ENCODE measurements at places on chromosomes 11 and 22.

DNA sequence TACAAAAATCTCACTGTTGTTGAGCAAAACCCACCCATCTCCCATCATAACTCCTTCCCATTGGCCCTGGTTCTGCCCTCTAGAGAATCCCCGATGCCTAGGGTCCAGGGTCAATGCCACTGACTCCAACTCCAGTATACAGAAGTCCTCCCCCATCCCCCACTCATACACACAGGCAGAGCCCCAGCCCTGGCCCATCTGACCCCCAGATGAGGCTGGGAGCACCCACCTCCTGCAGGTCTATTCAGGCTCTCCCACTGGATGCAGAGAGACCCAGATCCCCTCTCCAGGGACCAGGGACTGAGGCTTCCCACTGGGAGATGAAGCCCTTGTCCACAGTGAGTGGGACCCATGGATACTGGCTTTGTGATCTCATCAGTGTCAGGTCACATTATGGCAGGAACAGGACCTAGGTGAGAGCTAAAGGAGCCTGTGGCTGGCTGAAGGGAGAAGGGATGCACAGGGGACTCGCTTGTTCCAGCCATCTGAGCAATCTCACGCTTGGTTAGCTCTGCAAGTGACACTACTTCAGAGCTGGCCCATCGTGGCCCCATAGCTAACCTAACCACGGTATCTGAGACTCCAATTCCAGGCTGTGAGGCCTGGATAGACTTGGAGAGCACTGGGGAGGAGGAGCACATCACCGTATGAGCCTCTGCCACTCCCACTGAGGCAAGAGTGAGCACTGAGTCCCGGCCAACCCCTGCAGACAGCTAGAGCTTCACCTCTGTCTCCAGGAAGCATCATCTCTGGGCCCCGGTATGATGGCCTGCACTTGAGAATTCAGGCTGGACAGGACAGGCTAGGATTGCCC, 35.7 kb downstream of the TRIM29 start:
- no peak for DNase-seq

GRCh38 chr22:34045311-34045710, 125.0 kb upstream of the LARGE1 start:
- no peak for DNase-seq

DNA sequence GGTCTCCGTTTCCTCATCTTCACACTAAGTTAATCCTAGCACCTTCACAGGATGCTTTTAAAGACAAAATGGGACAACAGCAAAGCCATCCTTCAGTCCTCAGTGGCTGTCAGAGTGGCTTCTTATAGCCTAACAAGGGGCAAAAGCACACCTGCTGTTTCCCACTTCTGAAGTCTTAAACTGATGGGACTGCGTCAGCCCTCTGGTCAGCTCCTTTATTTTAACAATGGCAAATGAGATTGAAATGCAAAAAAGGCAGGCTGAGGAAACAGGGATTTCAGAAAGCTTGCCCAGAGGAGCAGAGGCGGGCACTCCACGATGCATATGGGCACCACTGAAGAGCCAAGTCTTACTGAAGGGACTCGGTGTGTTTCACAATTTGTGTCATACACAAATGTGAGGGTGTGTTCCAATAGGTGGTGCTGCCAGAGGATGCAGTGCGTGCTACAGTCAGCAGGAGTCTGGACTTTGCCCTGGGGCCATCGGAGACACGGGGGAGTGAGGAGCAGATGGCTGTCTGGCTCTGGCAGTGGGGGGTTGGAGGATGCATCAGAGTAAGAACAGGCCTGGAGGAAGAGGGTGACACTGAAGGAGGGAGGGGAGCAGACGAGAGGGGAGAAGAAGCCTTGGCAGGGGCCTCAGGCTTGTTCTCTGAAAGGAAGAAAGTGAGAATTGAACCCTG, 47.3 kb downstream of the TENM4 start:
- DNase-seq = no peak

- DNase-seq = no peak
Measured at GRCh38 chr22:34462795-34463194, 542.5 kb upstream of the LARGE1 start.

GRCh38 chr11:123161376-123162030, 33.5 kb downstream of the CLMP start:
- no peak for DNase-seq

GRCh38 chr11:78213526-78214330, 25.0 kb downstream of the USP35 start:
- DNase-seq = no peak
